ENCODE measurements at places on chromosomes 16 and 17.

DNA sequence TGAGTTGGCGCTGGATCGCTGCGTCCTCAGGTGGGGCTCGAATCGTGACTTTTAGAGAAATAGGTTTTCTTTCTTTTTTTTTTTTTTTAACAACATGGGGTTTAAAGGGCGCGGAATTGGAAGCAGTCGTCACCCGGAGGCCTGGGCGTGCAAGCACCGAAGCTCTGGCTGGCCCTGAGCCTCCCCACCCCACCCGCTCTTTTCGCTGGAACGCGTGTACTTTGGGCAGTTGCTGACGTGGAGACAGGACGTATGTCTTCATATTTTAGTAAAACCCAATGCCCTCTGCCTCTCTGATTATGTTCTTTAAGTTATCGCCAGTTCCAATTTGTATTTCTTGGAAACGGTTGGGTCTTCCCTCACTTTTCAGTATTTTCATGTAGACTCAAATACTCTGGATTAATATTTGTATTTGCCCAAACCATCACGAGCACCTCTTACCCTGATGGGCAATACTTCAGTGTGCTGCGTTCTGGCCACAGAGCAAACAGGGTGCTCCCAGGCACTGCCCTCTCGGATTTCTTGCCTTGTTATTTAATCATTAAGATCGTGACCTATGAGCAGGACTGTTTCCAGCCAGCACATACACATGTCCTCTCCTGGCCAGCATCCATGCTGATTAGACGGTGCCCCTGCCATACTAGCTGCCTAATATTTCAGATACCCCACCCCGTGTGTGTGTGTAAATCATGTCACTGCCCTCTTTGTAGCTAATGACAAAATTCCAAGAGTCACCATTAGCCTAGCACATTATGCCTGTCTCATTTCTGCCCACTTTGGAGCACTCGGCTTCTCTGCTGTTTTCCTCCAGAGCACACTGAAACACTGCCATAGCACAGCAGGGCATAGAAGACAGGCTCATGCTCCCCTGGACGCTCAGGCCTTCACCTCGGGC, 805 bp upstream of the C16orf95 start:
- DNase-seq, result no peak

DNA sequence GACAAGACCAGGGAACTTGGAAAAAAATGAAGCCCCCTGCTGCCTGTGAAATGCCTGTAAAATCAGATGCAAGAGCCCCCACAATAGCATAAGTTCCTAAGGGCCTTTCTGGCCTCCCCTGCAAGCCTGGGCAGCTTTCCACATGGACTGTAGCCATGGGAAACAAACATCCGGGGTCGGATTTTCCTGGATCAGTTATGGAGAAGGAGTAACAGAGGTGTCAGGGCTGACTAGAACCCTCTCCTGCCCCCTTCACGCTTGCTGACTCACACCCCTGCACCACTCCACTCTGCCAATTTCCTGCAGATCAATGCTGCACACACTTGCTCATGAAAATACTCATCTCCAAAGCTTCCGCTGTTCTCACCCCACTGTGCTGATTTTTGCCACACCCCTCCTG, 258.6 kb downstream of the CBLN1 start:
- no peak for DNase-seq

DNA sequence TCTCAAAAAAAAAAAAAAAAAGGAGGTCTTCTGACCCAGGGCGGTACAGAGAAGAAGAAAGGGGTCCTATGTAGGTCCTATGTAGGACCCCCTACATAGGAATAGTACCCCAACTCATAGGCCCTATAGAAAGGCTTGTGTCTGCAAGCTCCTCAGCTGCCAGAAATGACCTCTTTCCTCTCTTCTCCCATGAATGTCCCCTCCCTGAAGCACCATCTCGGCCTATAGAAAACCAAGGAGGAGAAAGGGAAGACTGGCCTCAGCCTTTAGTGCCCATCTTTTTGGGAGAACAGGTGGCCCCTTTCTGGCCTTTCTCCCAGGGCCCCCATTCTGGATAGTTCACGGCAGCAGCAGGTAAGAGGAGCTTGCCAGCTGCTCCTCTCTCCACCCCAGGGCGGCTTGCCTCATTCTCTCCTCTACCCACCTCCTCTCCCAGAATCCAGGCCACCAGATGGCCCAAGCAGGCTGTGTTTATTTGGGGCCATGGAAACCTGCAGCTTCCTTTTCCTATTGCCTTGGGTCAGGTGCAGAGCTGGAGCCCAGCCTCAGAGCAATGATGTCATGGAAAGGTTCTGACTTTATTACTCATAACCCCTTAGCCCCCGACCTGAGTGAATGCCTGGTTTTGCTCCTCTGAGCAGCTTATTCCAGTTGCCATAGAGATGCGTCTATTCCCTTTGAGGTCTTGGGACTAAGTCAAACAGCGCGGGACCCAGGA, 1.6 kb upstream of the MRPL58 start:
- no peak for DNase-seq

GRCh38 chr16:81229811-81230210, 8.7 kb upstream of the BCO1 start:
- DNase-seq, result no peak

- no peak for DNase-seq
Measured at GRCh38 chr17:80113033-80113484, 11.7 kb downstream of the GAA start.

- no peak for DNase-seq
Measured at GRCh38 chr17:66900126-66901010, 64.1 kb upstream of the CACNG4 start.

- DNase-seq, result peak; percentile 25
Measured at GRCh38 chr17:19762515-19762961, 14.4 kb upstream of the ALDH3A1 start.

DNA sequence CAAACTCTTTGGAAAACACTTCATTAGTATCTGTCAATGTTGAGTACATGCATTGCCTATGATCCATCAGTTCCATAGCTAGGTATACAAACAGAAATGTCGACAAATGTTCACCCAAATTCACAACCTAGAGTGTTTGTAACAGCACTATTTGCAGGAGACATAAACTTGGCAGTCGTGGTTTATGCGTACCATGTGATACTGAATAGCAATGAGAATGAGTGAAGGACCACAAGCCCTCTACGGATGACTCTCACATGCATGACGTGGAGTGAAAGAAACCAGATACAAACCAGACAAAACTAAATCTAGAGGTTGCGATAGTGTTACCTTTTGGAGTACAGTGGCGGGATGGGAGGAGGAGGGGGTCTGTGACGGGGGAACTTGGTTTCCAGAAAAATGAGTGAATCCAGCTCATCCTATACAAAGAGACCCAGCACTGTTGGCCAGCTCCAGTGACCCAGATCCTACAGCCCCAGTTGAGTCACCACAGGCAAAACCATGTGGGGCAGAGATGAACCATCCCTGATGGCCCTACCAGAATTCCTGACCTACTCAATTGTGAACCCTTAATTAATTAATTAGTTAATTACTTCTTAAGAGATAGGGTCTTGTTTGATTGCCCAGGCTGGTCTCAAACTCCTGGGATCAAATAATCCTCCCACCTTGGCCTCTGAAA, 15.9 kb upstream of the ULK2 start:
- DNase-seq, result no peak

DNA sequence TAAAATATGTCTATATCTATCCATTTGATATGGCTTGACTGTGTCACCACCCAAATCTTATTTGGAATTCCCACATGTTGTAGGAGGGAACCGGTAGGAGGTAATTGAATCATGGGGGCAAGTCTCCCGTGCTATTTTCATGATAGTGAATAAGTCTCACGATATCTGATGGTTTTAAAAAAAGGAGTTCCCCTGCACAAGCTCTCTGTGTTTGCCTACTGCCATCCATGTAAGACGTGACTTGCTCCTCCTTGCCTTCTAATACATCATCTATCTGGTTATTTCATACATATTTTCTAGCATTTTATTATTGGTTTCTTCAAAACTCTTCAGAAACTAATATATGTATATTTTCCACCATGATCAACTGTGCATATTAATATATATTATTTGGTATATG, 57.3 kb upstream of the AMZ2 start:
- DNase-seq, result no peak

DNA sequence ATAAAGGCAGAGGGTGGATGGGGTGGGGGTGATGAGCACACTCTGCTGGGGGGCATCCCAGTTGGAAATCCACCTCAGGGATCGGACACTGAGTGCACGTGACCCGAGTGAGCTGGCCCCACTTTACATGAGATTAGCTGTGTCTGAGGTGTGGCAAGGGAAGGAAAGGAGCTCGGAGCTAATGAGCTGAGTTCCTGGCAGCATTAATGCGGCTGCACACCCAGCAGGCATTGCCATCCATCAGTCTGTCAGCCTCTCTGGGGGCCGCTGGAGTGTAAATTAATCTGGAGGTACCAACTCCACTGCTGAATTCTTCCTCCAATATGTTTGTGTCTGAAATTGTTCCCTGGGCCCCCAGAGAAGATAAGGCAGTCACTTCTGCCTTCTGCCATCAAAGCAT, 65.5 kb downstream of the HS3ST2 start:
- no peak for DNase-seq

DNA sequence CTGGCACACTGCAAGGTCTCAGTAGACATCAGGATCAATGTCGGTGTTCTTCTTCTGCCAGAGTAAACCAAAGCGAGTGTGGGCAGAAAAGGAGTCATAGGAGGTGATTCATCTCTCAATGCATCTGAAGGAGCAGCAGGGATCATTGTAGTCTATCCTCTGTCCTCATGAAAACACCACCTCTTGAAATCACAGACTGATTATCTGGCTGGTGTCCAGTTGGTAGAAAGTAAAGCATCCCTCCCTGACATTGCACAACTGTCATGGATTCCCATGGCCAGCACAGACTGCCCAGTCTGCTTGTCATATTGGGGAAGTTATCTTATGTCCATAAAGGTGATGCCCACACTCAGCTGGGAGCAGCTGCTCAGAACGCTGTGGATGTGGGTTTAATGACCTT, 74.1 kb downstream of the ABCC12 start:
- DNase-seq, result no peak

GRCh38 chr16:48022496-48022895, 133.3 kb downstream of the ABCC12 start:
- no peak for DNase-seq

DNA sequence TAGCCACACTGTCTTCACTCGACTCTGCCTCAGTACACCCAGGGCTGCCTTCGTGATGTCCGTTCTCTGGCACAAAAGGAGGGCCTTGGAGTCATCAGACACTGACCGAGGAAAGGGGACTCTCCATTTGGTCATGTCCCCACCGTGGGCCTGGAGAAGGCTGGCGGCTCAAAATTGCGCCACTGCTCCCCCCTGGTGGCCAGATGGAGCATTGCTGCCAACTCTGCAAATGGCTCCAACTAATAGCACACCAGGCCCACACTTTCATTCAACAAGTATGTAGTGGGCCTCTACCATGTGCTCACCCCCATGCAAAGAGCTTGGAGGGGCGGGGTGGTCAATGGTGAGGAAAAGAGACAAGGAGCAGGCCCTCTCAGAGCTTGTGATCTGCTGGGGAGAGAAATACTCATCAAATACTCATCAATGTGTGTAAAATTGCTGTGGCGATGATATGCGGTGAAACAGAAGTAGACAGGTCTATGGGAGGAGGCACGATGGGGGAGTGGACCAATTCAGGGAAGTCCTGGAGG, 5.2 kb upstream of the GRIN2C start:
- DNase-seq, result peak; percentile 58

DNA sequence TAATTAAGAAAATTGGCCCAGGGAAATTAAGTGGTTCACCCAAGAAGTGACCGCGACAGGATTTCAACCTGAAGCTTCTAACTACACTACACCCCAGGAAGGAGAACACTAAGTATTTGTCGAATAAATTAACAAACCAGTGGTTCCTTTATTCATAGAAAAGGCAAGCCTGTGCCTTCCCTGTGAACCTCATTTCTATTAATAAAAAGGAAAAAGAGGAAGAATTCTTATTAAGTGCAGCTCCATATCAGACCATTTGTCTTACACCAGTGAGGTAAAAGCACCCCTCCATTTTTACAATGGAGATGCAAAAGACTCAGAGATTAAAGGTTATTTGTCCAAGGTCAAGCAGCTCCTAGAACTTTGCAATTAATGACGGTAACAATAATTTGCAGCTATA, 1.7 kb downstream of the COPS3 start:
- no peak for DNase-seq

DNA sequence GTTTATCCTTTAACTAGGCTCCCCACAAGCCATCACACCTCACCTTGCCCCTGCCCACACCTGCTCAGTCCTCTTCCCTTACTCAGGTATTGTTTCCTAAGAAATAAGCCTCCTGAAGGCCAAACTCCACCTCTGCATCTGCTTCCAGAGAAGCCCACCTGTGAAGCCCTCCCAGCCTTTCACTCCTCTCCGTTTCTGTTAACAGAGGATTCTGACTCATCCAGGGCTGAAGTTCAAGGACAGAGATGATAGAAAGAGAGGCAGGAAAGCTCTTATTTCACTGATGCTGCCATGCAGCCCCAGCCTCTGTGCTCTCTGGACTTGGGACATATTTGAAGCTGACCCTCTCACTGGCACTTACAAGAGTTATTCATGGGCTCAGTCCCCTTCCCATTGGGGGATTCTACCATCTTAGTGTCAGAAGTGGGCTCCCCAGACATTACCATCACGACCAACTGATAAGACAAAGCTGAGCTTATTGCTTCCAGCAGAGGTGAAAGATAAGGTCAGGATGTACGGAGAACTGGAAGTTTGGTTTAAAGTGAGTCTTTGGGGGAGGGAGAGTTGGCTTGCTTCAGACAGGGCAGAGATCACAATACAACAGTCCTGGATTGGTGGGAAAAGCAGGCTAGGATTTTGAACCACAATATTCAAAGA, 35.3 kb upstream of the XYLT2 start:
- no peak for DNase-seq

DNA sequence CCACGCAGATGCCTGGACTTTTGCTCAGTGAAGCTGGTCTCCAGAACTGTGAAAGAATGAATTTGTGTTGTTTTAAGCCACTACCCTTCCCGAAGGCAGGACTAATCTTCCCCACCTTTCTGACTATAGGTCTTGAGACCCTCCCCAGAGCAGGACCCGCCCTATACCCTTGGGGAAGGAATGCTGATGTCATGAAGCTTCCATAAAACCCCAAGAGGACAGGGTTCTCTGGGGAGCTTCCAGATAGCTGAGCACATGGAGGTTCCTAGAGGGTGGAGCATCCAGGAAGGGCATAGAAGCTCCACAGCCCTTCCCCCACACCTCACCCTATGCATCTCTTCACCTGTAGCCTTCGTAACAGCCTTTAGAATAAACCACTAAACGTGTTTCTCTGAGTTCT, 287.8 kb downstream of the SOX9 start:
- DNase-seq, result no peak

- DNase-seq, result no peak
Measured at GRCh38 chr17:81383504-81384421, 11.5 kb upstream of the BAHCC1 start.

- DNase-seq, result peak; percentile 33
Measured at GRCh38 chr16:49407873-49408550, 34.4 kb downstream of the C16orf78 start.
